Stimulated activated CD4-positive, alpha-beta T cell treated with anti-CD3 and anti-CD28 coated beads, Interleukin-2, amount 100 ng/mL, for 4 hours (primary cell): ENCODE measurements at places on chromosomes 16 and 17.
A peak's percentile ranks its signal among the peaks of the same experiment; 100 is the strongest.

DNA sequence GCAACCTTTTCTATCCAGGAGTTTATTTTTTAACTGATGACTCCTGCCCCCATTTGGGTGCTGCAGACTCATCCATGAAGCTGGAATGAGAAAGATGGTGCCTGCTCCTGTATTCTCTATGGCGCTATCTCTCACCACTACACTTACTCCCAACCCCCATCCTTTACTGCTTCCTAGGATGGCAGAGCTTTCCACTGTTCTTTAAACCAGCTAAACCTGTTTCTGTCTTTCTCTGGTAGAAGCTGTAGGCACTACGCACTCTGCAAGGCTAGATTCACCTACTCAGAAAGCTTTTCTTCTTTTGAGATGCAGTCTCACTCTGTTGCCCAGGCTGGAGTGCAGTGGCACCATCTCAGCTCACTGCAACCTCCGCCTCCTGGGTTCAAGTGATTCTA lies 47.0 kb downstream of the ADAMTS18 start:
- DNase-seq, result no peak

DNA sequence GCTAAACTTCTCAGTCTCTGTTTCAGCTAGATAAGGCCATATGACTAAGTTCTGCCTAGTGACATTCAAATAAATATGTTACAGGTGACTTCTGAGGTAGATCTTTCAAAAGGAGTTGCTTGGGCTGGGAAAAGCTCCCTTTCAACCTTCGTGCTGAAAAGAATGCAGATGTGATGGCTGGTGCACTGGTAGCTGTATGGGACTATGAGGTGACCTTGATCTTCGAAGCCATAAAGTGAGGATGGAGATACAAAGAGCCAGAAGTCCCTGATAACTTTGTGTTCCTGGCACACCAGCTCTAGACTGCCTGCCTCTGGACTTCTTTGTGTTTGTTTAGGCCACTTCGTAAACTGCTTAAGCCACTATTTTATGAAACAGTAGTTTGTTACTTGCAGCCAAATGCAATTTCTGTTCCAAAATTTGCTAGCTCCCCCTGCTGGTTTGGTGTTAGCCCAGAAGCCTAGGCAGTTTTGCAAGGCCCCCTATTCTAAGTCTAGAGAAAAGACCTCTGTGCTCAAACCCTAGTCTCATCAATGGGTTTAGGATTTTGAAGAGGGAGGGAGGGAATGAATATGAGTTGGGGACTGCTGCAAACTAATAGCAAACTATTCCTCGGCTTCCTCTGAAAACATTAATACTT lies 23.3 kb upstream of the ERCC4 start:
- DNase-seq, result no peak

DNA sequence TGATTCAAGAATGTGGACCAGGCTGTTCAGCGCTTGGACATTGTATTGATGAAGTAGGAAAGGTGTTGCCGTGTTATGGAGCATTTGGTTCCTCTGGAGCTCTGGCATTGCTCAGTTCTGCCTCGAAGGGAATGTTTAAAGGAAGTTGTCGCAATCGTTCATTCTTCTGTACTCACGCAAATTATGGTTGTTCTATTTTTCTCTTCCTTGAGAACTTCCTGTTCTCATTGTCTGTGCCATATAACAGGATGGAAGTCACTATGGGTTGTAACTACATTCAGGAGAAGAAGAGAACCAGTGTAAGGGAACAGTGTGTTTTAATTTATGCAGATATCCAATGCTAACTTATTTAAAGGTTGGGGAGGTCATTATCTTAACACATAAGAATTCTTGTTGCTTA lies 13.0 kb downstream of the PCTP start:
- no peak for DNase-seq

DNA sequence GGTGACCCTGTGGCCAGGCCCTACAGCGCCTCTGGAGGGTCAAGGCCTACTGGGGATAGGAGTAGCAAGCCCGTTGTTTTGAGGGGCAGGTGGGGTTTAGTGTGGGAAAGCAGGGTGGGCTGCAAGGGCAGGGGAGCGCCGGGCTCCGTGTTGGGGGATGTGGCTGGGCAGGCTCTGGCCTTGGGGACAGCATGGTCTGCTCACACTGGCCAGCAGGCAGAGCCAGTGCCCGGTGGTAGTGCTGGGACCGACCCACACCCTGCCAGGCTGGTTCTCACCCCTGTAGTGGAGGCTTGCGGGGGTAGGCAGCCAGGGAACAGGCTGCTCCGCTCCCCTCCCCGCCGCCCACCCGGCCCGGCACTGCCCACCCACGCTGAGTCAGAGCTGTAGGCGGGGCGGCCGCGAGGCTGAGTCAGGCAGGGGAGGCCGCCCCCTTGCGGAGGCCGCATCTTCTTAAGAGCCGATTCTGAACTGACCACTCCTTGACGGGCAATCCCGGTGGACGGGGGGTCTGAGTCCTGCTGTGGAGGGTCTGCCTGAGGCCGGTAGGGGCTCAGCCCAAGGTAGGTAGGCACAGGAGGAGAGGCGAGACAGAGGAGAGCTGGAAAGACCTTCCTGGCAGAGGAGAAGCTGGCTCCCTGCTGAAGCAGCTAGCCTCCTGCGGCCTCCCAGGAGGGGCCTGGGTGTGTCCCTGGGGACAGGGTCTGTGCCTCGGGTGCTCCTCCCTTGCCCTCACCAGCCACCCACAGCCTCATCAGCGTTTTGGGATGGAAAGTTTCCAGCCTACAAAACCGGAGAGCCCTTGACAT lies 62.4 kb downstream of the BAIAP2 start:
- DNase-seq, result peak; percentile 77

GRCh38 chr17:32807577-32807976 lies 69.3 kb downstream of the MYO1D start:
- no peak for DNase-seq

- DNase-seq, result no peak
Observed at GRCh38 chr16:18983565-18984434, at the start of gene TMC7. TMC7 (plus strand) TSS chr16:18983934; CDS start chr16:18984064, 130 bp downstream.

DNA sequence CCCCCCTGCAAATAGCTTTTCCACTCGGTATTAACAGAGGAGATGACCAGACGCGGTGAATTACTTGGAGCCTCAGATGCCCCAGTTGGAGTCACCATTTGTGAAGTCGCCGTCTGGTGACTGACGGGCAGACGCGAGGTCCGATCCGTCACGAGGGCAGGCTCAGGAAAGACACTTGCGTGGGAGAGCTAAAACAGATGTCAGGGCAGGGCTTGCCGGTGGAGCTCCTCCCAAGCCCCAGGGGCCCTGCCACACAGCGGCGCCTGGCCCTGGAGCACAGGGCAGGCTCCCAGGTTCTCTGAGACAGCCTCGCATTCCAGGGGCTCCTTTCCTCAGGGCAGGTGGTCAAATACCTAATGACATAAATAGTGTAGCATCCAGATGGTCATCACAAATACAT lies 348.3 kb downstream of the C16orf95 start:
- no peak for DNase-seq

DNA sequence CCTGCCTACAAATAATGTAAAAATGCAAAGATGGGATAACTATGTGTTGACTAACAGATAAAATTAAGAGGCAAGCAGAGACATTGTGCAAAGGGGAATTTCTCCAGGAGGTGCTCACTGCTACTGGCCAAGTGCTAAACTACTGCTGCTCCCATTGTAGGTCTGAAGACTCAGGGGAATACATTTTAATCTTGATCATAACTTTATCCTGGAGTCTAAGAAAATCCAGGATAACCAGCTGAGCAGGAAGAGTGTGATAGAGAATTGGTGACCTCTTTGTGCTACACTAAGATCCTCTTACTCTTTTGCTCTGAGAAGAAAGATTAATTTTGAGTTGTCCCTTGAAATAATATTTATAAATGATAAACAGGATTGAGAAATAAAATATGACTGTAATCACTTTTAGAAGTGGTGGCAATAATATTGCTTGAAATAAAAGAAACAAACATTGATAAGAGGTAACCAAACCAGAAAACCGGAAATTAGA lies 5.9 kb downstream of the RNF43 start:
- no peak for DNase-seq

DNA sequence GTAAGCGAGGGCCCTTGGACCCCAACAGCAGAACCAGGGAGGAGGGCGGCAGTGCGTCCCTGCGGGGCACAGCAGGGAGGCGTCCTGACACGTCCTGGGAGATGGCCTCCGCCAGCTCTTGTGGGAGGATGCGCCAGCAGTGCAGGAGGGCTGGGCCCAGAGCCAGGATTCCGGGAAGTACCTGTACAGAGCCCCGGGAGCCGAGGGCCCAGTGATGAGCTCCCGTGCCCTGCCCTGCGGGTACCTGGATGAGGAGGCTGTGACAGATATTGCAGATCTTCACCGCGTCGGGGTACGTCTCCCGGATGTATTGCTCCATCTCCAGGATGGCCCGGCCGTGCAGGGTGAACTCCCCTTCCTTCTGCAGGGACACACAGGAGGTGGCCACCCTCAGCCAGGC lies 23.1 kb downstream of the KDM8 start:
- no peak for DNase-seq

DNA sequence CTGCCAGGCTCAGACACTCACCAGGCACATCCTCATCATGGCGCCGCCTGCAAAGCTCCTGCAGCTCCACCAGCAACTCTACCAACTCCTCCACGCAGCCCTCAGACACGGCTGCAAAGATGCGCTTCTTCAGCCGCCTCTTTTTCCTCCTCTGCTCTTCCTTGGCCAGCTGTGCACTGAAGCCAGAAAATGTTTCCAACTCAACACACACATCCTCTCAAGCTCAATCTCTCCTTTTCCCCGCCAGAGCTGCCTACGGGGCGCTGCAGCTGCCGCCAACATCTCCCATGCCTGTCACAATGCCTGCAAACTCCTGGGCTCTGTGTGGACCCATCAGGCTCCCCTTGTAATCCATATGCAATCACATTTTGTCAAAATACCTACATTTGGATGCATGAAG lies 14.2 kb downstream of the TRPV3 start:
- DNase-seq, result no peak

DNA sequence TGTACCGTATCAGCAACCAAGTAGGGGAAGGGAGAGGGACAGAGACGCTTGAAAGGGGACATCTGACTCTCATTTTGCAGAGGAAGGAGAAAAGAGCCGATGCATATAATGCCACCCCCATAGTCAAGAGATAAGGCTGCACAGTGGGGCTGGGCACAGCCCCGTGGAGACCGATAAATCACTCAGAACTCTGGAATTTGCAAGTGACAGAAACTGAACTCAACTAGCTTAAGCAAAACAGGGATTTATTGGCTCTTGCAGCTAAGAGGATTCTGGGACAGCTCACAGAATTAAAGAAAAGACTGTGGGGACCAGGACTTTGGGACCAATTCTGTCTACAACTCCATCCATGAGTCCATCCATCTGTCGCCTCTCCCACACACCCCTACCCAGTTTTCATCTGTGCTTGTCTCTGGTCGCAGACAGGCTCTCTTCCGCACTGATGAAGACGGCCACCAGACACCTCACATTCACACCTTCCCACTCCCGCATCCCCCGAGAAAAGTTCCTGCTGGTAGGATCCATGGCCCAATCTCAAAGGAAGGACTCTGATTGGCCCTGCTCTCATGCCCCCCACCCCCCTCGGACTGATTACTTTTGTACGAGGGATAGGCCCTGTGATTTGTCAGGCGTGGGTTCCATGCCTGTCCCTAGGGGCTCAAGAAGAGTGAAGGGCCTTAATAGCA lies 105.9 kb upstream of the RPL38 start:
- DNase-seq, result no peak

GRCh38 chr17:41682631-41683030 lies 6.1 kb upstream of the EIF1 start:
- no peak for DNase-seq

DNA sequence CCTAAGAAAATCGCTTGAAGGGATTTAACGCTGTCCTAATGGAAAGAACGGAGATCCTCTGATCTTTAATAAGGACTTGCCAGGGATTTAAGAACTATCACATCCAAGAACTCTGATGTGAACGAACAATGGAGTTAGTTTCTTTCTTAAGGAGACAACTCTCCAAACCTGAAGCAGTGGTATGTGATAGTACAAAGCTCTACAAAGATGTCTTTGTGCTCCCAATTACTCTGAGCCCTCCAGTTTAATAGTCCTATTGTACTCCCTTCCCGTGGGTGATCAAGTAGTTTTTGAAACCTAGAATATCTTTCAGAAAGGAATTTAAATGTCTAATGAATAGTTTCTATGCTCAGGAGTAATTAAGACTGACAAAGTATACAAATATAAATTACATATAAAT lies 123.8 kb downstream of the FTO start:
- DNase-seq, result no peak

GRCh38 chr17:40777459-40777858 lies 4.9 kb downstream of the KRT27 start:
- no peak for DNase-seq

GRCh38 chr16:27781195-27781524 lies 231.2 kb downstream of the KATNIP start:
- no peak for DNase-seq

DNA sequence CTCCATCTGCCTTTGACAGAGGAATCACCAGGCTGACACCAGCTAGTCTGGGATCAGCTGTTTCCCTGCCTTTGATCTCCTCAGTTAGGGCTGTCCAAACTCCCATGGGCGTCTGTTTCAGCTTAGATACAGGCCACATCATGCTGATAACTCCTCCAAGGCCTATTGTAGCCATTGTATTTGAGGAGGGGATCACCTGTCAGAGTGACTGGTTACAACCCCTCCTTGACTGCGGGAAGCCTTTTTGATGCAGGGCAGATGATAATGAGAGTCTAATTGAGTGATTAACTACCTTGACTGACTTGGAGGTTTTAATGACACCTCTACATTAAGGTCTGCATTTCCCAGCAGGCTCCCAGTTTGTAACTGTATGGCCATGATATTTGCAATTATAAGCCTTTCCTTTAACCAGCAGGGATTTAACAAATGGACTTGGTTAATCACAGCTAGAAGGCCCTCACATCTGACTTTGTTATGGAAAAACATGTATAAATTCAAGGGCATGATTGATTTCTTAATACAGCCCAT lies 863.5 kb downstream of the KCNJ2 start:
- no peak for DNase-seq

- DNase-seq, result no peak
Observed at GRCh38 chr16:66695471-66695934, 1.0 kb downstream of the CMTM4 start.

- no peak for DNase-seq
Observed at GRCh38 chr17:43784628-43785101, 4.4 kb downstream of the CFAP97D1 start.

DNA sequence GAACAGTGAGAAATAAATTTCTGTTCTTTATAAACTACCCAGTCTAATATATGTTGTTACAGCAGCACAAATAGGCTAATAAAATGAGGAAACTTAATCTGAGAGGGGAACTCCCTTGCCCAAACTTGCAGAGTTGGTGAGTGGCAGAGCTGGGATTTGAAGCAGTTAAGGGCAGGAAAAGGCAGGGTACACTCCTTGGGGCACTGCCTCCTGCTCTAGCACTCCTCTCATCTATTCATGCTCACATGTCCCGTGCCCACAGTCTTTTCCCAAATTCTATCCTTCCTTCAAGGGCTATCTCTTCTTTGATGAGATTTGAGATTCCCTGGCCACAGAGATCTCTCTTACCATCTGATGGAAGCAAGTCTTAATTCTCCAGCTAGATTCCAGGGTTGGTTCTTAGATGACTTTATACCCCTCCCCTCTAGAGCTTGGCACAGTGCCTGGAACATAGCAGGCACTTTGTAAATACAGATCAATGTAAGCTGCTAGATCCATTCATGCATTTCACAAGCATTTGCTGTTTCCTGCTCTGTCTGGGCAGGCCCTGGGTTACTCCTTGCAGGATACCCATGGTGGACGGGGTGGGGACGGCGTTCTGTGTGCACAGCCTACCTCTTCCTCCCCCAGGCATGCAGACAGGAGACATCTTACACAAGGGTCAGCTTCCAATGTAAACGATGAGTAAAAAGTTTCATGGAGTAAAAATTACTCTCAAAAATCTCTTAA lies 39.2 kb upstream of the ABCC12 start:
- DNase-seq, result no peak

- DNase-seq, result no peak
Observed at GRCh38 chr17:66522591-66523272, 220.3 kb downstream of the PRKCA start.
